Gastroesophageal sphincter (tissue), 4 donors: ENCODE measurements at places on chromosomes 7 and 10. TPM values are rescaled to one million over a fixed set of nuclear protein-coding genes. Genes with fewer than 3 reads are reported as not detected.

The CPN1 gene
- not detected for total RNA-seq

DNA sequence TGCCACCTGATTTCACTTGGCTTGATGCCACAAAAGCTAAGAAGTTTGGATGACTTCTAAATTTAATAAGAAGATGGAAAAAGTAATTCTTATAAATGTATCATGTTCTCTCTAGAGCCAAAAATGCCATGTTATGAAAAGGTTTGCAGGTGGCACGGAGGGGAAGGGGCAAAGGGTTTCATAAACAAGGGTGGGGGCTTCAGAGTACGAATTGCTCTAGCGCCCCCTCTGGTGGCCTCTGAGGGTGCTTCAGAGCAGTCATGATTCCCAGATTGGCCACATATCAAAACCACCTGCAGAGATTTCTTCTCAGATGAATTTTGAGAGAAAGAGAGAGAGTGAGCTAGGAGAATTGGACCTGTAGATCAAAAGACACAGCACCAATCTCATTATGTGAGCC lies 208.6 kb upstream of the YAE1 start:
- ATAC-seq, result no peak

DNA sequence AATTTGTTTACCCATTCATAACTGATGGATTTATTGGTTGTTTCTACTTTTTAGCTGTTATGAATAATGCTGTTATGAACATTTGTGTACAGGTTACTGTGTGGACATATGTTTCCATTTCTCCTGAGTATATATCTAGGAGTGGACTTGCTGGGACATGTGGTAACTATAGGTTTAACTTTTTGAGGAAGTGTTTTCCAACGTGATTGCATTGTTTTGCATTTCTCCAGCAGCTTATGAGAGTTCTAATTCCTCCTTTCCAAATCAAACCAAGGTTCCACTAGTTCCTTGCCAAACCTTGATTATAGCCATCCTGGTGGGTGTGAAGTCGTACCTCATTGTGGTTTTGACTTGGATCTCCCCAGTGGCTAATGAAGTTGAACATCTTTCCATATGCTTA lies 2.6 kb upstream of the PRF1 start:
- ATAC-seq, result no peak

The CTTNBP2 gene
- total RNA-seq, result 17.4 TPM

The FAM25C gene
- total RNA-seq, result not detected

DNA sequence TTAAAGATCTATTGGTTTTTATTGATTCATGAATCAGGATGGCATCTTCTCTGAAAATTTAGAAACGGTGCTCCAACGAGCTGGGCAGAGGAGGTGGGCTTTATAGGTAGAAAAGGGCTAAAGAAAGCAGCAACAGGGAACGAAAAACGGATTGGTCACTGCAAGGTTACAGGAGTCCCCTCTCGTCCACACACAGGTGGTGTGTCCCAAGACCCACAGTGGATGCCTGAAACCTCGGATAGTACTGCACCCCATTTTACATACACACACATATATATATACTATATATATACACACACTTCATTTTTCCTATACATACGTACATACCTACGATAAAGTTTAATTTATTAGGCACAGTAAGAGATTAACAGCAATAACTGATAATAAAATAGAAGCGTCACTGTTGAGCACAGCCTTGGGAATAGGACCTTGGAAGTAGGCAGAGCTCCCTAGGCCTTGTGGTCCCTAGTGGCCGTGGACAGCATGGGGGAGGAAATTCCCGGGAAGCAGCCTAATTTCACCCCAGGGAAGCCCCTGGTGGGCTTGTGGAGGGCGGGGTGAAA lies 737 bp upstream of the NUB1 start:
- ATAC-seq, result no peak

GRCh38 chr10:84374455-84374854 lies 46.1 kb downstream of the CCSER2 start:
- no peak for ATAC-seq

DNA sequence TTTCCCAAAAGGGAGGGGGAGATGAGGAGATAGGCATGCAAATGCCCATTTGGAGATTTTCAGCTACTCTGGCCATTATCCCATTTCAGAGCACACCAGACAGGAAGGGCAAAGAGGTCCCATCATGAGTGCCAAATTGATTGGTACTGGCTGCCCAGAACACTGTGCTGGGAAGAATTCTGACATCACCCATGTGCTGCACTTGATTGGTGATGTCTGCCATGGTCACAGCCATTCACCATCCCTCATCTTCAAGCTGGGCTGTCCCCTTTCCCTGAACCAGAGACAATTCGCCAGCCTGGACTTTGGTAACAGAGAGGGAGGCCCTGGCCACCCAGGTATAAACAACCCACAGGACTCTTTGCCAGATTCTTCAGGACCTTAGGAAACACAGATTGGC lies 23.2 kb upstream of the RADIL start:
- no peak for ATAC-seq

- ATAC-seq, result no peak
Observed at GRCh38 chr7:103388469-103389140, 41.2 kb downstream of the PSMC2 start.

DNA sequence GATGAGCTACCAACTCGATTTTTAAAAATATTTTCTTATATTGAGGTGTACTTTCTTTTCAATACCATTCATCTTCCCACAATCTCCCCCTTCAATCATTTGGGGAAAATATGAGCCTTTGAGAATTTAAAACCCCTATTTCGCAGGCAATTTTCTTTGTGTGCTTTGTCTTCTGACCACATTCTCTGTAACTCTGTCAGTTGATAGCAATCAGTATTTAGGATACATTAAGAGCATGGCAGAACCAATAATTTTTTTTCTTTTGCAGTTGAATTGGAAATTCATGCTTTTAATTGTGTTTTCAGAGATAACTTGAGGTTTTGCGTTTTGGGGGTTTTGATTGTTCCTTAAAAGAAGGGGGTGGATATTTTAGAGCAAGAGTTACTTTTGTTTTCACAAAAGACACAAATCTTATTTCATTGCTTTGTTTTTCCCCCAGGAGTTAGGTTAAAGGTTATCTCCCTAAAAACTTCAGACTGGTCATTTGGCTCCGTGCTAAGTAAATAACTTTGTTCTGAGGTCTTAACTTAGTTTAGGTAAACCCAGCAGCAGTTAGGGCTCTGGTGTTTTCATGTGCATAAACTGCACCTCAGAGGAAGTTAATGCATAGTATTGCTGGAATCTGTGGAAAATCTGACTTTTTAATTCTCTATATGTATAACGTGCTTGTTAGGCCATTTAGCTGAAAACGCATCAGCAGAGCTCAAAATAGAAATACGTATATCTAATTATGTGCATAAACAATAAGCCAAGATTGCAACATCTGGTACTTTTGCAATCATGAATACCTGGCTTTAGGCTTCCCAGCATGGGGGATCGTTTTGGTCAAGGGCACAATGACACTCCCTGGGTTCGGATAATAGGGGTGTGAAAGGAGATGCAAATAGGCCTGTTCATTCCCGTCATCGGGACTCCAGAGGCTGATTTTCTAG lies 676.4 kb upstream of the ANKRD30A start:
- no peak for ATAC-seq

The PROSER2 gene
- 2.4 TPM for total RNA-seq

- peak; percentile 67 for ATAC-seq
Observed at GRCh38 chr7:142853739-142854371, 1.0 kb upstream of the EPHB6 start.

The AZGP1 gene
- total RNA-seq, result 128 TPM

DNA sequence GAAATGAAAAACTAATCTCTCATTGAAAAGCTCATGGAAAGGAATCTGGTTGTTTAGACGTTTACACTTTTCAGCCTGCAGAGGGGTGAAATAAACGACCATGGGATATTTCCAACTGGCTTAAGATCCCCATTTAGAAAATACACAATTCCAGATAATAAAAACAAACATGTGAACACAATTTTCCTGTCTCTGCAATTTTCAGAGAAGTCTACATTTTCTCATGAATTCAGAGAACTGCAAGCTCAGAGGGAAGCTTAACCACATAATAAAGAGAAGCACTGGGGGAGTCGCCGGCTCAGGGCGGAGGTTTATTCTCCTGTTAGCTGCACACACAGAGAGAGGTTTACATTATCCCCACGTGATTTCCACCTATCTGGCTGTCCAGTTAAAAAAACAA lies 215.2 kb downstream of the FANK1 start:
- ATAC-seq, result no peak

The SLC13A1 gene
- total RNA-seq, result not detected

The ANKRD2 gene
- total RNA-seq, result not detected

GRCh38 chr7:37083311-37084096 lies 359.2 kb upstream of the AOAH start:
- ATAC-seq, result peak; percentile 84

DNA sequence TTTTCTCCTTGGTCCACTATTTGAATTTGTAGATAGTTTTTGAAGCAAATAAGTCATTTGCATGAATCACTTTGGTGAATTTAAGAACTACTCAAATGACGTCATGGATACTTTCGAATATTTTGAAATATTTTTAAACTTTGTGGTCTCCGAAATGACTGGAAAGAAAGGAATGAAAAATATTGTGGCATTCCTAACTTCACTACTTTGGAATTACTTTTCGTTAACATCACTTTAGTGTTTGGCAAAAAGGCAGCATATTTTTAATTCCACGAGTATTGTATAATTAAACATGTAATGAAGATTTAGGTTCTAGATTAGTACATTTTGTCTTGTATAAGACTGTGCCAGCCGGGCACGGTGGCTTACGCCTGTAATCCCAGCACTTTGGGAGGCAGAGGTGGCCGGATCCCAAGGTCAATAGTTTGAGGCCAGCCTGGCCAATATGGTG lies 35.3 kb upstream of the ZRANB1 start:
- peak; percentile 22 for ATAC-seq

The ADCY1 gene
- 0.81 TPM for total RNA-seq
